Activated CD8-positive, alpha-beta memory T cell treated with anti-CD3 and anti-CD28 coated beads, Interleukin-2, amount 10 ng/mL, durations not matched to agents 7 days and 5 days (primary cell): ENCODE measurements at places on chromosomes 11 and 22. TPM values are rescaled to one million over a fixed set of nuclear protein-coding genes. Genes with fewer than 3 reads are reported as not detected.

APOL3 gene
- total RNA-seq = 134 TPM

ADAMTS8 gene
- not detected for total RNA-seq

SIDT2 gene
- total RNA-seq = 18.9 TPM

GCAT gene
- total RNA-seq = 14.9 TPM

SMIM35 gene
- total RNA-seq = 4.0 TPM

GUCY1A2 gene
- total RNA-seq = not detected

GLYATL1 gene
- total RNA-seq = not detected

GSTP1 gene
- total RNA-seq = 339 TPM

GRCh38 chr11:125344846-125345420 lies 151.1 kb downstream of the FEZ1 start:
- no peaks in the 10 kb centered on the region for H3K36me3 ChIP-seq
- no peaks in the 10 kb centered on the region for H3K4me1 ChIP-seq
- H3K4me3 ChIP-seq = no peak overlapping the region
- H3K27ac ChIP-seq = no peak overlapping the region
- H3K27me3 ChIP-seq = peaks cover 23% of the 10 kb centered on the region

DNA sequence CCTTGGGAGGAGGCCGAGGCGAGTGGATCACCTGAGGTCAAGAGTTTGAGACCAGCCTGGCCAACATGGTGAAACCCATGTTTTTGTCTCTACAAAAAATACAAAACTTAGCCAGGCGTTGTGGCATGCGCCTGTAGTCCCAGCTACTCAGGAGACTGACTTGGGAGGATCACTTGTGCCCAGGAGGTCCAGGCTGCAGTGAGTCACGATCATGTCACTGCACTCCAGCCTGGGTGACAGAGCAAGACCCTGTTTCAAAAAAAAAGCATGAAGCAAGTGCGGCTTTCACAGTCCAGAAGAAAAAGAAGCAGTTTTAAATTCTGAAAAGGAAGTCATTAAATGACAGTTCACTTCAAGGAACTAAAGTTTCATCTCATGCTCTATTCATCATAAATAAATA lies 7.1 kb upstream of the LTO1 start:
- DNase-seq = no peak
- peaks cover 8% of the 10 kb centered on the region for H3K27me3 ChIP-seq
- no peak overlapping the region for H3K27ac ChIP-seq
- H3K4me3 ChIP-seq = no peak overlapping the region

DNA sequence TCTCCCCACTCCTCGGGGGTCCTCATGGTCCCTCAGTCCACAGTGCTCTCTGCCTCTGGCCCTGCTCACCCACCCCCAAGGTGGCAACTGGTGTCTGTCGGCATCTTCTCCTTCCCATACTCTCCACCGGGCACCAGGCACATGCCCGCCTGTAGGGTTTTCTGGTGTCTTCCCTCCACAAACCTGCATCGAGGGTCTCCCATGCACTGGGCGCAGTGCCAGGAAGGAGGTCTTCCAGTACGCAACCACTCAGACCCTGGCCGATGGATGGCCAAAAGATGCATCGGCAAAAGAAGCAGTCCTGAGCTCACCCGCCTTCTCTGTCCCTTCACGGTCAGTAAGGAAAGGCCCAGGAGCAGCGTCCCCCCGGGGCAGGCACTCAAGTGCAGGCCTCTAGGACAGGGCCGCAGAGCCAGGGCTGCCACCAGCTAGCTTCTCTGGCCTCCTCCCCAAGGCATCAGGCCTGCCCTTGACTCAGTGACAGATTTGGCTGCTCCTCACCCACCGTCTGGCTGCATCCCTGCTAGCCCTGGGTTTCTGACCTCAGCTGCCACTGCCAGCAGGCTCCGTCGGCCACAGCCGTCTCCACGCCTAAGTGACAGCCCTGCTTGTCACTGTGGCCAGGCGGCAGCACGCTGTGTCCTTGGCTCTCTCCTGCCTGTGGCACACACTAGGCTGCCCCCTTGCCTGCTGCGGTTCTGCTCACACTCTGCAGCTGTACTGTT lies 32.1 kb upstream of the IGSF9B start:
- H3K4me3 ChIP-seq = no peak overlapping the region
- peaks cover 7% of the 10 kb centered on the region for H3K27me3 ChIP-seq
- no peak overlapping the region for H3K27ac ChIP-seq
- H3K4me1 ChIP-seq = peaks cover 11% of the 10 kb centered on the region

DNA sequence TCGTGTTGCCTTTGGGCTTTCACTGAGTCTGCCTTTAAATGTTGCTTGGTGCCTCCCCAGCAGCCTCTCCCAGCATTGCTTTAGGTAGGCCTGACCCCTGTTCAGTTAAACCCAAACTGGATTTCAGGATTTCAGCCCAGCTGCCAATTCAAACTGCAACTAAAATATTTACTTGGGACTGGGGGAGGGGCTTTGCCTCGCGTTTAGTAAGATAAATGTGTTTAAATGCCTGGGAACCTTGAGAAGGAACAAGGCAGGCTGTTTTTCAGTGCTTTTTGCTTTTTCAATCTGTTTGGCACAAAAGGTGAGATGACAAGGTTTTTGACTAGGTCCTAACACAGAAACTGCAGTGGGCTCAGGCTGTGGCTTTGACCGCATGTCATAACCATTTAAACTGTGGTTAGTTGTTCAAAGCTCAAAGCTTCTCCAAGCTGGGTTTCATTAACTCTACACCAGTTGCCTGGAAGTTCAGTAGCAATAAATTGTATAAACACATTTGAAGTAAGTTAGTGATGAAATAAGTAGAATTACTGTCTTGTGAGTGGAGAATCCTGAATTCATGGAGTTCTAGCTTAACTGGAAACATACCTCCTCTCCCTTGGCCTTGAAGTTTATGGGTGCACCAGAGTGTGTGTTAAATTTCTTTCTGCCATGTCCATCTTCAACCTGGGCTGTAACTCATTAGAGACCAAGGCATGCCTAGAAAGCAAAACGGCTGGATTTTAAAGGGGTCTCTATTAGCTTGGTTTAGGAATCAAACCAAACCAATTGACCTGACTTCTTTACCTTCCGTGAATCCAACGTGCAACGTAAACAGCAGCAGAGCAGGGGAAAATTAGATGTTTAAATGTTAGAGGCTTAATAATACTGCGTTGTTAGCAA lies 3.6 kb downstream of the PKNOX2 start:
- peaks cover 19% of the 10 kb centered on the region for H3K4me1 ChIP-seq
- peaks cover 80% of the 10 kb centered on the region for H3K27me3 ChIP-seq
- H3K27ac ChIP-seq = no peak overlapping the region
- DNase-seq = peak; percentile 52
- H3K4me3 ChIP-seq = no peak overlapping the region
- H3K36me3 ChIP-seq = no peaks in the 10 kb centered on the region

DNA sequence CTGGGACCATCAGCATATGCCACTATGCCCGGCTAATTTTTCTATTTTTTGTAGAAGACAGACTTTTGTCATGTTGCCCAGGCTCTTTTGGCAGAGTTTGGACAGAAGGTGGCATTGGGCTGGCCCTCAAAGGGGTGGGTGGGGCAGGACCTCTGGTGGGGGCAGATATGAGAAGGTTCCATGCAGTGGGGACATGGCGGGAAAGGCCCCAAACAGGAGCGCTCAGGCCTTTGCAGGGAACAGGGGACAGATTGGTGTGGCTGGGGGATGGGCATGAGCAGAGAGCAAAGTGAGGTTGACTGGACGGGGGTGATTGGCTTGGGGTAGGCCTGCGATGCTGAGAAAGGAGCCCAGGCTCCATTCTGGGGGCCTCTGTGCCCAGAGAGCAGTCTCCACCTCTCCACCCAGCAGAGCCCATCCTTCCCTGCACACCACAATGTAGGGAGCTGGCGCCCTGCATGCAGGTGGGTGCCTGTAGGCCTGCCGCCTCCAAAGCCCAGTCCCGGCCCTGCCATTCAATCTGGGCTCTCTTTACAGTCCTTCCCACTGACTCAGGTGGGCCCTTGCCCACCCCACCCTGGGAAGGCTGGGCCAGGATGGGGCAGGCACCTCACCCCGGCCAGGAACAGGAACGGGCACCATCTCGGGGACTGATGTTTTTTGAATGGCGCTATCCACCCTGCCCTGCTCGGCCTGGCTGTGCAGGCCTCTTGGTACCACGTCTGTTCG lies 98.7 kb downstream of the MORC2 start:
- H3K27me3 ChIP-seq = no peaks in the 10 kb centered on the region
- peaks cover 12% of the 10 kb centered on the region for H3K4me1 ChIP-seq
- no peaks in the 10 kb centered on the region for H3K36me3 ChIP-seq
- no peak for DNase-seq
- no peak overlapping the region for H3K4me3 ChIP-seq
- no peak overlapping the region for H3K27ac ChIP-seq

GRCh38 chr22:46746192-46746591 lies 8.1 kb upstream of the CERK start:
- no peak overlapping the region for H3K27ac ChIP-seq
- no peaks in the 10 kb centered on the region for H3K27me3 ChIP-seq
- no peak for DNase-seq
- H3K4me3 ChIP-seq = no peak overlapping the region
- peaks cover 3% of the 10 kb centered on the region for H3K36me3 ChIP-seq
- peaks cover 20% of the 10 kb centered on the region for H3K4me1 ChIP-seq

- no peak for DNase-seq
- H3K4me1 ChIP-seq = no peaks in the 10 kb centered on the region
- H3K36me3 ChIP-seq = no peaks in the 10 kb centered on the region
- no peak overlapping the region for H3K4me3 ChIP-seq
Measured at GRCh38 chr22:48261048-48261621, 1498.7 kb downstream of the TBC1D22A start.

- no peak overlapping the region for H3K27ac ChIP-seq
- no peak for DNase-seq
- H3K27me3 ChIP-seq = no peaks in the 10 kb centered on the region
- H3K4me1 ChIP-seq = peaks cover 53% of the 10 kb centered on the region
Measured at GRCh38 chr11:72072348-72072747, 8.0 kb downstream of the NUMA1 start.

DNA sequence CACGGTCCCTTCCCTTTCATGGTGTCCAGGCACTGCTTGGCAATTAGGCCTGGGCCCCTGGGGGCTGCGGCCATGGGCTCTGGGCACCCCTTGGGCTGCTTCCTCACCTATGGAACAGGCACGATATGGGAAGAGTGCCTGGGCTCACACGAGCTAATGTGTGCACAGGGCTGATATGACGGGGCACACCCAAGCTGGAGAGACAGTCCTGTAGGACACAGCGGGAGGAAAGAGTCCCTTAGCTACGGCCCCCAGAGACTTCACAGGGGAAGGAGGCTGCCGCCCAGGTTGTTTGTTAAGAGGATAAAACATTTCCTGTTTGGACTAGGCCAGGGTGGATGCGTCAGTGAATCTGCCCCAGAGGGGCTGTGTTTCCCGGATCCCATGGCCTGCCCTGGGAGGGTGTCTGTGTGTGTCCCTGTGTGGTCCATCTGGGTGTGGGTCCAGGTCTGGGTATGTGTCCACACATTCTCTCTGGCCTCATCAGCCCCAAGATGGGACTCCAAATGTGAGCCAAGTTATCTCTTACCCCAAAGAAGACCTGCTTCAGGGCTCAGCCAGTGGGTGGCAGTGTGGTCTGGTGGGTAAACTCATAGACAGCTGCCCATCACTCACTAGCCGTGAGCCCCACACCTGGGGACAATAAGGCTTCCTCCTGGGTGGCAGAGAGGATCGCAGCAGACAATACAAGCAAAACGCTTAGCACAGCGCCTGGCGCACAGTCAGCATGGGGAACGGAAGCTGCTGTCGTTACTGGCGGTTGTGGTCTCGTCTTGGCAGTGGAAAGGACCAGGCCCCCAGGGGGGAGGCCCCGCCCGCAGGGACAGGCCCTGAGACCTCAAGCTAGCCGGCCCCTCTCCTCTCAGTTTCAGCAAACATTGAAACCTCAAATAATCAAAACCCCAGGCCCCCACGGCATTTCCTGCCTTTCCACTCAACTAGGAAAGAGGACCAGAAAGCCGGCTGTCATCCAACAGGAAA lies 3.2 kb upstream of the EMID1 start:
- H3K36me3 ChIP-seq = no peaks in the 10 kb centered on the region
- peak; percentile 91 for DNase-seq
- H3K4me3 ChIP-seq = peak overlapping the region; percentile 11
- H3K27me3 ChIP-seq = peaks cover 55% of the 10 kb centered on the region

- H3K27me3 ChIP-seq = peaks cover 3% of the 10 kb centered on the region
- H3K27ac ChIP-seq = no peak overlapping the region
- peaks cover 3% of the 10 kb centered on the region for H3K4me1 ChIP-seq
- no peak for DNase-seq
Measured at GRCh38 chr11:19680829-19681368, 31.7 kb upstream of the NAV2 start.

GRCh38 chr11:114152162-114152561 lies 92.7 kb downstream of the ZBTB16 start:
- DNase-seq = no peak
- peaks cover 1% of the 10 kb centered on the region for H3K27me3 ChIP-seq
- no peak overlapping the region for H3K4me3 ChIP-seq
- peaks cover 9% of the 10 kb centered on the region for H3K4me1 ChIP-seq

DNA sequence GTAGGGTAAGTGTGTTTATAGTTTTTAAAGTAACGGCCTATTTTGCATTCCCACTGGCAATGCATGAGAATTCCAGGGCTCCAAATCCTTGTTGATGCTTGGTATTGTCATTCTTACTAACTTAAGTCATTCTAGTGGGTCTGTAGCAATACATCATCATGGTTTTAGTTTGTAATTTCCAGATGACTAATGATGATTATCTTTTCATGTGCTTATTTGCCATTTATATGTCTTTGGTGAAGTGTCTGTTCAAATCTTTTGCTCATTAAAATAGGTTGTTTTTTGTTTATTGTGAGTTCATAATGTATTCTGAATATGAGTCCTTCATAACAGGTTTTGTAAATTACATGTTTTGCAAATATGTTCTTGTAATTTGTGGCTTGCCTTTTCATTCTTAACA lies 31.2 kb downstream of the MTMR3 start:
- no peak overlapping the region for H3K27ac ChIP-seq
- no peaks in the 10 kb centered on the region for H3K27me3 ChIP-seq
- H3K36me3 ChIP-seq = no peaks in the 10 kb centered on the region
- H3K4me3 ChIP-seq = no peak overlapping the region
- DNase-seq = no peak
- peaks cover 9% of the 10 kb centered on the region for H3K4me1 ChIP-seq

DNA sequence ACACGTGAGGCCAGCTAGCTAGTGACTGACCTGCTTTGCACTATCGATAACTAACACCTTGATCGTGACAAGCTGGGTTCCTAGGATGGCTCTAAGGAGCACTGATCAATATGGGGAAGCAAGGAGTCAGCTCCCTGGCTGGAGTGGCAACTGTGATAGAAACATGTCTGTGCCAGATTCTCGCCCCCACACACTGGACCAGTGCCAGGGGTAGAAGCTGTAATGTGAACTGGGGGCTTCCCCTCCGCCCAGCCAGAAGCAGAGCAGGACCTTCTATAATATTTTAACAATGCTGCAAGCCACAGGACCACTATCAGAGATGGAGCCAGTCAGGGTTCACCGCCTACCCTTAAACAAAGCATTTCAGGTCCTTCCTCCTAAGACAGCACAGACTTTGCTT lies 96.5 kb downstream of the DSCAML1 start:
- H3K36me3 ChIP-seq = no peaks in the 10 kb centered on the region
- no peak overlapping the region for H3K4me3 ChIP-seq
- H3K27ac ChIP-seq = no peak overlapping the region
- H3K4me1 ChIP-seq = peaks cover 9% of the 10 kb centered on the region

GRCh38 chr22:30742291-30743256 lies 47.9 kb downstream of the OSBP2 start:
- peak; percentile 73 for DNase-seq
- H3K4me1 ChIP-seq = peaks cover 77% of the 10 kb centered on the region
- H3K27ac ChIP-seq = peak overlapping the region; percentile 98
- H3K27me3 ChIP-seq = no peaks in the 10 kb centered on the region

- peaks cover 25% of the 10 kb centered on the region for H3K4me1 ChIP-seq
- no peak for DNase-seq
- peaks cover 16% of the 10 kb centered on the region for H3K36me3 ChIP-seq
- H3K27me3 ChIP-seq = no peaks in the 10 kb centered on the region
- H3K4me3 ChIP-seq = no peak overlapping the region
Measured at GRCh38 chr11:14448240-14448639, 51.4 kb downstream of the COPB1 start.
